ENCODE measurements at places on chromosomes 7 and 10.

DNA sequence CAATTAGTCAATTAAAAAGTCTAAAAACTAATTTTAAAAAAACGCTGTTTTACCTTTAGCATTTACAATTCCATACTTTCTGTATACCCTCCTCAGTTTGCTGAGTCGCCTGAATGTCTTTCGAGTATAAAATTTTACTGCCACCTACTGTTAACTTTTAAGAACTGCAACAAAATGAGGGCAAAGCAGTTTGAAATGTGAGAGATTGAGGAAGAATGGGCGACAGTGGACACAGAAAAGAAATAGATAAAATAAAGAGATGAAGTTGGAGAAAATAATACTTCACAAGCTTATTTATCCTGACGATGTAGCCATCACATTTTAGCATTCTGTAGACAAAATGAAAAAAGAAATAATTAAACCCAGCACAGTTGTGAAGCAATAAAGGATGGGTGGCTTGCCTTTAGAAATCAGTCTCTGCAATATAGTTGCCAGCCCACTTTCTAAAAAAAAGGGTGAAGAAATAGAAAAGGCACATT lies 110.8 kb upstream of the PTN start:
- no peak for DNase-seq

DNA sequence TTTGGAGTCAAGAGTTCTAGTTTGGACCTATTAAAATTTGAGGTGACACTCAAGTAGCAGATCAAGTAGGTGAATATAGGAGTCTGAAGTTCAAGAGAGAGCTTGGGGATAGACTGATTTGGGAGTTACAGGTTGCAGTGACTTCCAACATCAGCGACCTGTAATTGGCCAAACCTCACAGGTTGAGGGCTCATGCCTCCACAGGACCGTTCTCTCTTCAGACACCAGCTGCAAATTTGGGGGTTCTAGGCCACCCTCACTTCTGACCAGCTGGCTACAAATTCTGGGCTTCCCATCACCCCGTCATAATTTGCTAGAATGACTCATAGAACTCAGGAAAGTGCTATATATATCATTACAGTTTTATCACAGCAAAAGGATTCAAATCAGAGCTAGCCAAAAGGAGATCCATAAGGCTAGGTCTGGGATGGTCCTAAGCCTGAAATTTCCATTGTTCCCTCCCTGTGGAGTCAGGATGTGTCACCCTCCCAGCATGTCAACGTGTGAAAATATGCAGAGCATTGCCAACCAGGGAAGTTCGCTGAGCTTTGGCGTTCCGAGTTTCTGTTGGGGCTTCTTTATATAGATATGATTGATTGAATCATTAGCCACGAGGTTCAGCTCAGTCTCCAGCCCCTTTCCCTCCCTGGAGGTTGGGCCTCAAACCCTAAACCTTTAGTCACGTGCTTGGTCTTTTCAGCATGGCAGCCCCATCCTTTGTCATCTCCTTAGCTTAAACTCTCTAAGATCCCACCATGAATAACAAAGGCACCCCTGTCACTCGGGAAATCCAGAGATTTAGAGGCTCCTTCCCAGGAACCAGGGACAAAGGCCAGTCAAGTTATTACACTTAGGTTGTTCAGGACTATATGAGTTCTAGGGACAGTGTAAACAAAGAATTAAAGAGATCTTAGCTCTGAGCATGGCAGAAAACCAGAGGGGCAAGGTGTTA lies 20.7 kb upstream of the ZNF212 start:
- no peak for DNase-seq

DNA sequence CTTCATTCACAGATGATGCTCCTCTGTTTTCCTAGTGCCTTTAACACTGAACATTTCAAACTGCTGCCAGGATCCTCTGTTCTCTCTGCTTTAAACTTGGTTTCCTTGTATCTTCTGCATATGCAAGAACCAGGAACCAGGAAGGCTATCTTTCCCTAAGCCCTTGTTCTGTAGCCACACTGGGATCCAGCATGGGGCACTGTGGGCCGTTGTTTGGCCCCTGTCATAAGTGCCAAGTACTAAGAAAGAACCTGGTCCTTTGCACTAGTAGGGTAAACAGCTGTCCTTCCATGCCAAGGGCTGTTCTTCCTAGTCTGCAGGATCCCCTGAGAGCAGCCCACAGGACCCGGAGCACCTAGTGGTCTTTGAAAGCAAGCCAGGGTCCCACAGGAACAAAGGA lies 49.0 kb upstream of the TRIM8 start:
- DNase-seq: no peak

DNA sequence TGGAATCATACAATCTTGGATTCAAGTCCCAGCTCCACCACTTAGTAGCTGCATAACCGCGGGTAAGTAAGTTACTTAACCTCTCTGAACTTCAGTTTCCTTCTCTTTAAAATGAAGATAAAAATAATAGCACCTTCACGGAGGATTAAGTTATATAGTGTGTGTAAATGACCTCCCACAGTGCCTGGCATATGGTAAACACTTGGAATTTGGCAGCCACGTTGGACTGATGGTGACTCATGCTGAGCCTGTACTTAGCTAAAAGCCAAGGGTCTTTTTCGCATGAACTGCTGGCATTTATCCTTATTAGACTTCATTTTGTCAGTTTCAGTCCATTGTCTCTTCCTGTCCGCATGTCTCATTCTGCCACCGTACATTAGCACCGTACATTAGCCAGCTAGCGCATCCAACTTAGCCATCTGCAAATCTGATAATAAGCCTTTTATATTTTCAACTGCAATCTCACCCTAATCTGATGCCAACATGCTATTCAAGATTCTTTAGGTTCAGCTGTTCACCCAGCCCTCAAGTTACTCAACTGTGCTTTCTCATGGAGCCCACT lies 11.2 kb downstream of the SLC13A4 start:
- no peak for DNase-seq

GRCh38 chr10:11242443-11243387 lies 225.0 kb downstream of the CELF2 start:
- DNase-seq: no peak
